ENCODE measurements at places on chromosomes 5 and 9. TPM values are rescaled to one million over a fixed set of nuclear protein-coding genes. Genes with fewer than 3 reads are reported as not detected.

TMEM215 gene
- total RNA-seq, result 0.75 TPM

CBY3 gene
- total RNA-seq, result not detected

CCNH gene
- 65.7 TPM for total RNA-seq

HACD4 gene
- total RNA-seq, result 4.6 TPM

BARHL1 gene
- total RNA-seq, result not detected

AGTPBP1 gene
- total RNA-seq, result 28.3 TPM

PRR16 gene
- 28.7 TPM for total RNA-seq
